NCI-H1417 treated with DMSO at 0.1 percent for 48 hours (cell line): ENCODE measurements at places on chromosomes 16 and 17.

DNA sequence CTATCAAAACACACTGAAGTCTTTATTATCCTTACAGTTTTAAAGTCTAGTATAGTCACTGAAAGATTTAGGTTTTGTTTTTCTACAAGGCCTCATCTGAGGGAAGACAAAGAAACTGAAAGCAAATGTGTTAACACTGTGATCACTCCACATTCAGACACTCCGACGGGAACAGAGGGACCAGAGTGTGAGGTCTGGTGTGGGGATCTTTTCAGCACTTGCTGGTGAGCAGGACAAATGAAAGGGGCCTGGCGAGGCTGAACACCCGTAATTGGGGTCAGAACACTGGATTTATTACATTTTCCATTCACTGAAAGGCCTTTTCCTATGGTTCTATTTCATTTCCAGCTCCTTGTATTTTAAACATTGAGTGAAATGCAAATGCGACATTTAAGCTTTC, 910.5 kb downstream of the CDH11 start:
- DNase-seq: no peak

- DNase-seq: no peak
Observed at GRCh38 chr17:38550661-38551060, 55.1 kb downstream of the SRCIN1 start.

- no peak for DNase-seq
Observed at GRCh38 chr16:22425036-22425801, 50.8 kb upstream of the CDR2 start.

DNA sequence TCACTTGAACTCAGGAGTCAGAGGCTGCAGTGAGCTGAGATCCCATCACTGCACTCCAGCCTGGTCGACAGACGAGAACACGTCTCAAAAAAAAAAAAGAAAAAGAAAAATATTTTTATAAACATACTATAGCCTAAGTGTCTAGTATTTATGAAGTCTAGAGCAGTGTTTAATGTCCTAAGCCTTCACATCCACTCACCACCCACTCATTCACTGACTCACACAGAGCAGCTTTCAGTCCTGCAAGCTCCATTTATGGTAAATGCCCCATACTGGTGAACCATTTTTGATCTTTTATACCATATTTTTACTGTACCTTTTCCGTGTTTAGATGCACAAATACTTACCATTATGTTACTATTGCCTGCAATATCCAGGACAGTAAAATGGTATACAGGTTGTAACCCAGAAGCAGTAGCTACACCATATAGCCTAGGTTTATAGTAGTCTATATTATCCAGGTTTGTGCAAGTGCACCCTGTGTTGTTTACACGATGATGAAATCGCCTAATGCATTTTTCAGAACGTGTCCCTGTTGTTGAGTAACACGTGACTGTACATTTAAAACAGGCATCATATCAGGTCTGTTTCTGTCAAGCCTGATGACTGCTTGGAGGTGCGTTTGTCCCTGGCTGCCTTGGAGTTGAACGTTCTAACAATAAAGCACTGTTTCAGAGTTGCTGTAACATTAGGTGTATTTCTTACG, 10.1 kb downstream of the NUDT7 start:
- DNase-seq: no peak

GRCh38 chr17:83046448-83047181, 32.8 kb upstream of the METRNL start:
- DNase-seq: no peak

DNA sequence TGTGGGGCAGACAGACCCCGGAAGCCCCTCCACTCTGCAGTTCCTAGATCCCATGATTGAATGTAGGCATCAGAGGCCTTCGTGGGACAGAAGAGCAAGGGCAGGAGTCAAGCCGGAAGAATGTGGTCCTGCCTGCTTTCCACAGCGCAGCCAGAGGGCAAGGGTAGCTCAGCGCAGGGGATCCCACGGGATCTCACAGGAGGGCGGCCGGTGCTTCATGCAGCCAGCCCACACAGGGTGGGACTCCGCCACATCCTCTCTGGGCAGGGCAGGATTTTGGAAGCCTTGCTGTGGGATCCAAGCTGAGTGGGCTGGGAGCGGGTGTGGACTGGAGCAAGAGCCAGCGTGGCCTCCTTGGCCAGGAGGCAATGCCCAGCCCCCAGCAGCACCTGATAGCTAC, 13.0 kb downstream of the KATNB1 start:
- DNase-seq: no peak

- DNase-seq: no peak
Observed at GRCh38 chr16:68190736-68191510, 45.0 kb downstream of the ESRP2 start.

- no peak for DNase-seq
Observed at GRCh38 chr16:62249069-62249468, 212.8 kb upstream of the CDH8 start.

DNA sequence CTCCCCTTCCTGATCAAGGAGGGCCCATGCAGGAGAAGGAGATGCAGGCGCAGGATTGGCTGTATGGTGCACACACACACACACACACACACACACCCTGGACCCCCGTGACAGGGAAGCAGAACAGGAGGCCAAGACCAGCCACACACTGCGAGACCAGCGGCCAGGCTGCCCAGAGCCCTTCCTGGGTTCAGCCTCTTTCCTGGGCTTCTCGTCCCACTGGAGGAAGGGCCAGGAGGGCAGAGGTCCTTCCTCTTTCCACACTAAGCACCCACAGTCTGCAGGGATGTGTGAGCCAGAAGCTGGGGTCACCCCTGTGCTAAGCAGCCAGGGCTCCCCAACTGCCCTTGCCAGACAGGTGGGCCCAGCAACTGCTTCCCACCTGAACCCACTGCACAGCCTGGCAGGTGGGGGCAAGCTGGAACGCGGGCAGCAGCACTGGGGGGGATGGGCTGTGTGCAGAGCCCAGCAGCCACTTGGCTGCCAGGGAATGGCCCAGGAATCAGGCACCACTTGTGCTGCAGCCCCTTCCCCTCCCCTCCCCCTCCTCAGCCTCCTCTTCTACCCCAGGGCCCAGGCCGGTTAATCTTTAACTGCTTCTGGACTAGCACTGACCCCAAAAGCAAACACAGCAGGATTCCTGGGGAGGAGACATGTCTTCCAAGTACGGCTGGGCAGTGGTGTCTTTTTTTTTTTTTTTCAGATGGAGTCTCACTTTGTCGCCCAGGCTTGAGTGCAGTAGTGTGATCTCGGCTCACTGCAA, 44.6 kb upstream of the SLC38A10 start:
- DNase-seq: no peak

DNA sequence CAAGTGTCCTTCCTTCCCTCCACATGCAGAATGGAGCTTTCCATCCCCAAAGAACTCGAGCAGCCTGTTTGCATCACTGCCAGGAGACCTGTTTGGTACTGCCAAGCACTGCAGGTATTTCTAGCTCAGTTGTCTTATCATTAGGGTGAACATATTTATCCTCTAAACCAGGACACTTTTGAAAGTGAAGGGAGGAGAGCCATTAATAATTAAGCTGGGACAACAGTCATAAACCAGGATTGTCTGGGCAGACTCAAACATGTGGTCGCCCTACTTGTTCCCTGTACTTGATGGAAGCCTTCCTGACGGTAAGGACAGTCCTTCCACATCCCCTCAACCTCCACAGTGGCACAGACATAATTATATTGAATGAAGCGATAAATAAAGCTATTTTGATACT, 67.4 kb downstream of the PRKCA start:
- no peak for DNase-seq

- DNase-seq: no peak
Observed at GRCh38 chr16:30805056-30805369, 18.0 kb upstream of the ZNF629 start.

GRCh38 chr16:11576427-11577289, 10.1 kb downstream of the LITAF start:
- no peak for DNase-seq

GRCh38 chr16:26733710-26734109, 333.0 kb upstream of the C16orf82 start:
- no peak for DNase-seq

- DNase-seq: no peak
Observed at GRCh38 chr16:51313198-51313597, 162.1 kb upstream of the SALL1 start.
